ENCODE measurements at places on chromosomes 12 and 14. TPM values are rescaled to one million over a fixed set of nuclear protein-coding genes. Genes with fewer than 3 reads are reported as not detected.

GALNT9 gene
- total RNA-seq, result 1.7 TPM

CD27 gene
- total RNA-seq, result 49.2 TPM

GRCh38 chr14:68229423-68230100, 410.0 kb downstream of the RAD51B start:
- no peaks in the 10 kb centered on the region for H3K36me3 ChIP-seq
- DNase-seq, result no peak
- H3K27ac ChIP-seq, result no peak overlapping the region
- no peak overlapping the region for H3K4me3 ChIP-seq
- peaks cover 17% of the 10 kb centered on the region for H3K4me1 ChIP-seq

DNA sequence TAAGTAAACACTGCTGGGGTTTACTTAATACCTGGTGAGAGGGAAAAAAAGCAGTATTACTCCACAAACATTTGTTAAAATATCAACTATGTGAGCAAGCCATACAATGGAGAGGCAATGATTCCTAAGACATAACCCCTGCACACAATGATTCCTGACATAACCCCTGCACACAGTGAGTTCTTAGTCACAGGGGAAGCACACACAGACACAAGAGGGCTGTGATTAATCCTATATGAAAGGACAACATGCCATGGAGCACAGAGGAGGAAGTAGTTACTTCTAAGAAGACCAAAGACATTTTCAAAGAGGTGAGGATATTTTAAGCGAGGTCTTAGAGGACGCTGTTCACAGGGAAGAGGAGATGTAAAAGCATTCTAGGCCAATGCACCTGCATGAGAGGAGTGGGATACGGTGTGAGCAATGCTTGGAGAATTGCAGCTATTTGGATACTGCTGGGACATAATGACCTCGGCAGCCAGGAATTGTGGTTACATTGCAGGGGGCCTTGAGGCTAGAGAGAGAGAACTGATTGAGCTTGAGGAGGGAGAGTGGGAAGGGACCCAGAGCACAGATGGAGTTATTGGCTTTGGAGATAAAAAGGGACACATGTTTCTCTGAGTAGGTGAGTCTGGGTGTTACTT, 211.9 kb downstream of the APAF1 start:
- H3K4me1 ChIP-seq, result no peaks in the 10 kb centered on the region
- H3K27ac ChIP-seq, result no peak overlapping the region
- H3K4me3 ChIP-seq, result no peak overlapping the region
- no peak for DNase-seq

DNA sequence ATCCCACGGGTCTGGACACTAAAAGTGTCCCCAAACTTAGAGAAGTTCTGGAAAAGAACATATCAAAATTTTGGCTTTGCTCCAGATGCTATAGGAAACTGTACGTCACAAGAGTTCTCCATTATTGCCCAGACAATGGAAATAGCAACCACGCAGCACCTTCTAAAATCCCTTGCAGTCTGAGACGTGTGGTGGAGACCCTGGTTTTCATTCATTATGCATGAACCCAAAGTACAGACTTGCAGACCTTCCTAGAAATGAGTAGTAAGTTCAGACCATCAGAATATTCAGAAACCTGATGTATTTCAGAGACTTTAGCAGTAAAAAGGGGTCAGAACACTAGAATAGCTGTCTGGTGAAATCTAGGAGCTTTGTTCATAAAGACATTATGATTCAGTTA, 50.0 kb upstream of the BCL2L14 start:
- DNase-seq, result no peak
- no peaks in the 10 kb centered on the region for H3K36me3 ChIP-seq
- H3K27me3 ChIP-seq, result no peaks in the 10 kb centered on the region
- peaks cover 29% of the 10 kb centered on the region for H3K4me1 ChIP-seq
- no peak overlapping the region for H3K27ac ChIP-seq
- H3K4me3 ChIP-seq, result no peak overlapping the region

DNA sequence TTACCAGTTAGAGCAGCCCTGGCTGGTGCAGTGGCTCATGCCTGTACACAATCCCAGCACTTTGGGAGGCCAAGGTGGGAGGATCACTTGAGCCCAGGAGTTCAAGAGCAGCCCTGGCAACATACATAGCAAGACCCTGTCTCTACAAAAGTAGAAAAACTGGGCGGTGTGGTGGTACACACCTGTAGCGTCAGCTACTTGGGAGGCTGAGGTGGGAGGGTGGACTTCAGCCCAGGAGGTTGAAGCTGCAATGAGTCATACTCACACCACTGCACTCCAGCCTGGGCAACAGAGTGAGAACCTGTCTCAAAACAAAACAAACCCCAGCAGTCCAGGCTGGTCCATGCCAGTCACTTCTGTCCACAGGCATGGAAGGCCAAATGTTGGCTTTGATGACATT, 7.4 kb downstream of the COX14 start:
- no peak overlapping the region for H3K27ac ChIP-seq
- H3K4me1 ChIP-seq, result peaks cover 26% of the 10 kb centered on the region
- H3K4me3 ChIP-seq, result no peak overlapping the region
- peaks cover 62% of the 10 kb centered on the region for H3K36me3 ChIP-seq

GRCh38 chr12:113586461-113586860, 114.8 kb upstream of the LHX5 start:
- no peak overlapping the region for H3K4me3 ChIP-seq
- H3K4me1 ChIP-seq, result no peaks in the 10 kb centered on the region
- DNase-seq, result no peak
- H3K36me3 ChIP-seq, result no peaks in the 10 kb centered on the region
- H3K27ac ChIP-seq, result no peak overlapping the region
- peaks cover 86% of the 10 kb centered on the region for H3K27me3 ChIP-seq

DNA sequence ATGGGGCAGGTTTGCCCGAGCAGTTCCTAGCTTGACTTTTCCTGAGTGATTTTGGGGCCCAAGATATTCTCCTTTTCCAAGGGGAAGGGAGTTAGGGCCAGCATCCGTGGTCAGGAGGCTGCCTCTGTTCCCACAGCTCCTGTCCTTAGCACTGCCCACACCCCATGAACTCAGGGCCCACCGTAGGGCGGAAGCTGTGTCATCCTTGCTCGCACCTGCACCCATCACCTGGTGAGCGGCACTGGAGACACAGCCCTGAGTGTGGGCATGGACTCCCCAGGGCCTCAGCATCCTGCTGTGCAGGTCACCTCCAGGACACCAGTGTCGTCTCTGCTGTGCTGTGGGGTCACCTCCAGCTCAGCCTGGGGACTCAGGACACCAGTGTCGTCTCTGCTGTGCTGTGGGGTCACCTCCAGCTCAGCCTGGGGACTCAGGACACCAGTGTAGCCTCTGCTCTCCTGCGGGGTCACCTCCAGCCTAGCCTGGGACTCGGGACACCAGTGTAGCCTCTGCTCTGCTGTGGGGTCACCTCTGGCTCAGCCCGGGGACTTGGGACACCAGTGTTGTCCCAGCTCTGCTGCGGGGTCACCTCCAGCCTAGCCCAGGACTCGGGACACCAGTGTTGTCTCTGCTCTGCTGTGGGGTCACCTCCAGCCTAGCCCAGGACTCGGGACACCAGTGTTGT, 322.9 kb downstream of the ADGRD1 start:
- no peaks in the 10 kb centered on the region for H3K27me3 ChIP-seq
- no peaks in the 10 kb centered on the region for H3K4me1 ChIP-seq
- H3K4me3 ChIP-seq, result no peak overlapping the region

- no peak overlapping the region for H3K4me3 ChIP-seq
- no peak for DNase-seq
- no peaks in the 10 kb centered on the region for H3K27me3 ChIP-seq
- no peaks in the 10 kb centered on the region for H3K36me3 ChIP-seq
- no peak overlapping the region for H3K27ac ChIP-seq
Measured at GRCh38 chr12:115102450-115102849, 418.5 kb upstream of the TBX3 start.
